GM23338 (cell line): ENCODE measurements at places on chromosomes 13 and 19.
A peak's percentile ranks its signal among the peaks of the same experiment; 100 is the strongest.

- no peak overlapping the region for H3K27ac ChIP-seq
- no peak for DNase-seq
- no peaks in the 10 kb centered on the region for H3K36me3 ChIP-seq
- no peaks in the 10 kb centered on the region for H3K4me1 ChIP-seq
- H3K4me3 ChIP-seq = no peak overlapping the region
- H3K27me3 ChIP-seq = no peaks in the 10 kb centered on the region
Observed at GRCh38 chr13:111577956-111578605, 257.6 kb downstream of the TEX29 start.

DNA sequence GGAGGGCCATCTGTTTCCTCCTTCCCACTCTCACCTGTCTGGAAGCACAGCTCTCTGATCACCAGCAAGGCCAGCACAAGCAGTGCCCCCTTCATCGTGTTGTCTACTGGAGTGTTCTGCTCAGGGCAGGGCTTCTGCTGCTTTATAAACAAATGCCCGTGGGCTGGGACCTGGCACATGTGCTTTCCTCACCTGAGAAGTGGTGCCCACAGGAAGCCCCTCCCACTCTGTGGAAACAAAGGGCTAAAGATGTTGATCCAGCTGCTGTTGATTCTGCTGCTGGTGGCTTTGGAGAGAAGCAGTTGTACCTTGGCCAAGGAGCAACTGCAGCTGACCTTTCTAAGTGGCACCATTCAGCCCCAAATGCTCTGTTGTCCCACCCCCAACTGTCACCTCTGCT is 26.4 kb upstream of the ZNF181 start:
- no peak for DNase-seq
- H3K4me1 ChIP-seq = no peaks in the 10 kb centered on the region
- no peak overlapping the region for H3K4me3 ChIP-seq
- no peak overlapping the region for H3K27ac ChIP-seq
- H3K36me3 ChIP-seq = no peaks in the 10 kb centered on the region; the same call in 1 of the 2 replicates

- peak overlapping the region; percentile 72 for H3K27ac ChIP-seq
- no peak for DNase-seq
- no peaks in the 10 kb centered on the region for H3K27me3 ChIP-seq
- H3K4me3 ChIP-seq = no peak overlapping the region
- peaks cover 4% of the 10 kb centered on the region; the same call in 1 of the 2 replicates for H3K4me1 ChIP-seq
Observed at GRCh38 chr13:100428986-100429385, 159.6 kb downstream of the GGACT start.

GRCh38 chr19:6246174-6247006 is 33.4 kb downstream of the MLLT1 start:
- peaks cover 4% of the 10 kb centered on the region; the same call in 1 of the 2 replicates for H3K4me1 ChIP-seq
- no peak overlapping the region for H3K4me3 ChIP-seq
- H3K36me3 ChIP-seq = peaks cover 3% of the 10 kb centered on the region; the same call in 1 of the 2 replicates
- no peak overlapping the region for H3K27ac ChIP-seq
- H3K27me3 ChIP-seq = no peaks in the 10 kb centered on the region

GRCh38 chr13:51230477-51231105 is 8.4 kb downstream of the FAM124A start:
- peaks cover 63% of the 10 kb centered on the region for H3K4me1 ChIP-seq
- peak overlapping the region; percentile 80 for H3K27ac ChIP-seq
- no peak overlapping the region for H3K4me3 ChIP-seq
- peaks cover 29% of the 10 kb centered on the region for H3K36me3 ChIP-seq
- no peaks in the 10 kb centered on the region for H3K27me3 ChIP-seq
- DNase-seq = peak; percentile 46

DNA sequence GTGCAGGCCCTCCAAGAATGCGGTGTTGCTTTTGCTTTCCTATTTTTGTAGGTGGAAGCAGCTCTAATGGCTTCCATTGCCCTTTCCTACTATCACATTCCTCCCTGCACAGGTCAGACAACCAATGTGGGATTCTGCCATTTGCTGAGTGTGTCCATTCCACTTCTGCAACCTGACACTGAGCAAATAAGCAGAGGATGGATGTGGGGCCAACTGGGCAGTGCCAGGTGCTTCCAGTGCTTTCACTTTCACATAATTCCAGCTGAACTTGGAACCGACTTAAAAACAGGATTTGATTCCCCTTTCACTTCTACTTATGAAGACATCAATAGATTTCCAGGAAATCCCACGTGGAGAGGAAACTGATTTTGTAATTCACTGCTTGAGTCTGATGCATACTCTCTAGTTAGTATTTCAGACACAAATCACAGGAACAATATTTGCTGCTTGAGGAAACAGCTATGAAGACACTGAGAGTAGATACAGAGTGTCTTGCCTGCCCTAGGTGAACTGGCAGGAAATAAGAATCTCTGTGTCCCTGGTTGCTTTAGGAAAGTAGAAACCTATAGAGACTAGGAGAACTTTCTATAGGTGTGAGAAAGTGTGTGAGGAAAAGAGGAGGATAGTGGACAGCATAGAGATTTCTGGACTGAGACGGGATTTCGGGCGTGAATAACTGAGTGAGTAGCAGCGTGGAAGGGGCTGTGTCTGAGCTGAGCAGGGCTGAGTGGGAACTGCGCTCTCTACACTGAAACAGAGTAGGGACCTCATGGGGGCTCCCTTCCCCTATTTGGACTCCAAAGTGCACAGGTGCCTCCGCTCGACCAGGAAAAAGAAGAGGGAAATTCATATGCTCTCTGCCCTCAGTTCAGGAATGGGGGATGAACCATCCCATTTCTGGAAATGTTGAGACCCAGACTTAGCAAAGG is 22.5 kb downstream of the LGALS16 start:
- H3K27me3 ChIP-seq = no peaks in the 10 kb centered on the region
- no peak overlapping the region for H3K27ac ChIP-seq
- H3K4me3 ChIP-seq = no peak overlapping the region
- DNase-seq = no peak
- no peaks in the 10 kb centered on the region for H3K36me3 ChIP-seq
- H3K4me1 ChIP-seq = no peaks in the 10 kb centered on the region

GRCh38 chr19:2014731-2015607 is 545 bp downstream of the BTBD2 start:
- H3K4me3 ChIP-seq = peak overlapping the region; percentile 58
- peaks cover 3% of the 10 kb centered on the region; the same call in 1 of the 2 replicates for H3K4me1 ChIP-seq
- no peaks in the 10 kb centered on the region for H3K36me3 ChIP-seq
- no peak overlapping the region for H3K27ac ChIP-seq
- DNase-seq = peak; percentile 65

- H3K4me1 ChIP-seq = no peaks in the 10 kb centered on the region
- no peaks in the 10 kb centered on the region for H3K36me3 ChIP-seq
- no peaks in the 10 kb centered on the region for H3K27me3 ChIP-seq
Observed at GRCh38 chr13:48961379-48961778, 14.3 kb upstream of the FNDC3A start.

GRCh38 chr13:106100171-106100919 is 435.1 kb downstream of the EFNB2 start:
- H3K4me1 ChIP-seq = peaks cover 43% of the 10 kb centered on the region
- peak overlapping the region; percentile 40 for H3K4me3 ChIP-seq
- H3K27me3 ChIP-seq = no peaks in the 10 kb centered on the region
- H3K36me3 ChIP-seq = no peaks in the 10 kb centered on the region
- DNase-seq = peak; percentile 86

DNA sequence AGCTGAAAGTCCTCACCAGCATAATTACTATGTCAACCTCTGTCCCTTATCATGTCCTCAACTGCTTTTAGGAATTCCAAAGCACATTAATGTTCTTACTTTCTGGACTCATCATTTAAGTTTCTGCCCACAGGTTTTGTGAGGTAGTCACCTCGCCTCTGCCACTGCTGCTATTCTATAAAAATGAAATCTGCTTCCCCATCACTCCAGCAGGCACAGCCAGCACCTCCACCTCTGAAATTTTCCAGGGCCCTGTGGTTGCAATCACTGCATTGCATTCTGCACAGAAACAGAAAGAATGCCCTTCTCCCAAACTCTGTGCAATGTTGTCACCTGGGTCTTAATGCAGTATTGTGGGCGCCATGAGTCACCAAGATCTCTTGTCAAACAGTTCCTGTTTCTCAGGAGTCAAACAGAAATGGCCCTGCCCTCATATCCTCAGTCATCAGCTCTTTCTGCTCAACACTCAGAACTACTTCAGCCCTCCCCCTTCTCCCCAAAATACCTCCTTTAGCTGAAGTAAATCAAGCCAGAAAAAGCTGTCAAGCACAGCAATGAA is 529.2 kb upstream of the NBEA start:
- no peaks in the 10 kb centered on the region for H3K4me1 ChIP-seq
- no peak overlapping the region for H3K4me3 ChIP-seq

GRCh38 chr13:108283110-108283509 is 13.6 kb downstream of the TNFSF13B start:
- no peaks in the 10 kb centered on the region for H3K36me3 ChIP-seq
- no peak overlapping the region for H3K4me3 ChIP-seq
- peaks cover 13% of the 10 kb centered on the region for H3K4me1 ChIP-seq
- DNase-seq = no peak

- no peaks in the 10 kb centered on the region for H3K36me3 ChIP-seq
- no peak for DNase-seq
- H3K4me1 ChIP-seq = peaks cover 21% of the 10 kb centered on the region
- no peak overlapping the region for H3K27ac ChIP-seq
- H3K4me3 ChIP-seq = no peak overlapping the region
Observed at GRCh38 chr13:109836629-109837607, 50.5 kb upstream of the IRS2 start.

GRCh38 chr19:21127001-21127400 is 14.8 kb upstream of the ZNF431 start:
- H3K4me1 ChIP-seq = peaks cover 7% of the 10 kb centered on the region; the same call in 1 of the 2 replicates
- no peaks in the 10 kb centered on the region for H3K36me3 ChIP-seq
- no peaks in the 10 kb centered on the region for H3K27me3 ChIP-seq
- no peak overlapping the region for H3K27ac ChIP-seq
- no peak for DNase-seq
- no peak overlapping the region for H3K4me3 ChIP-seq

GRCh38 chr13:113949546-113949945 is 24.3 kb downstream of the C13orf46 start:
- H3K27ac ChIP-seq = no peak overlapping the region
- no peak overlapping the region for H3K4me3 ChIP-seq
- H3K27me3 ChIP-seq = no peaks in the 10 kb centered on the region
- no peaks in the 10 kb centered on the region for H3K36me3 ChIP-seq
- DNase-seq = no peak
- H3K4me1 ChIP-seq = no peaks in the 10 kb centered on the region

DNA sequence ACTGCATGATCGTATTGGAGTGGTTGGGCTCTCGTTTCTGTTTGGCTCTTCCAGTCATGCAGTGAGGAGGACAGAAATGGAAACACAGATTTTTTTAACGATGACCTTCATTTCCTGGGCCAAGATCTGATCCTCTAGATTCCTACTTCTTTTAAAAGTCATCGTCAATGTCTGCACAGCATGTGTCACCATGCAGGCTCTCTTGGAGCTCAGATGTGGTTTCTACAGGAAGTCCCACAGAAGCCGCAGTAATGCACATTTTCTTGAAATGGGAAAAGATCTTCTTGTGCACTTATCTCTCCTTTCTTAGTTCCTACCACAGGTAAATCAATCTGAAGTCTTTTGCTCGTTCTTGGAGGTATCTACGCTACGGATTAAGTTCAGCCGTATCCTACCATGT is 626.9 kb downstream of the EFNB2 start:
- no peak overlapping the region for H3K4me3 ChIP-seq
- no peak overlapping the region for H3K27ac ChIP-seq
- H3K27me3 ChIP-seq = no peaks in the 10 kb centered on the region

GRCh38 chr13:110458594-110459365 is 102.7 kb downstream of the RAB20 start:
- peaks cover 7% of the 10 kb centered on the region for H3K4me1 ChIP-seq
- DNase-seq = no peak
- no peak overlapping the region for H3K27ac ChIP-seq
- no peaks in the 10 kb centered on the region for H3K27me3 ChIP-seq
- no peak overlapping the region for H3K4me3 ChIP-seq

- H3K4me3 ChIP-seq = peak within 1 kb of the TSS; percentile 98
- peak within 1 kb of the TSS; percentile 87 for H3K27ac ChIP-seq
- H3K27me3 ChIP-seq = no peaks in the 10 kb centered on the region
- DNase-seq = peak; percentile 84
- peaks cover 19% of the 10 kb centered on the region for H3K4me1 ChIP-seq
Observed at GRCh38 chr19:36115453-36116343, at the start of gene TBCB. TBCB (plus strand) TSS chr19:36115468; CDS start chr19:36115561, 93 bp downstream.

GRCh38 chr19:12946092-12946721 is 545 bp downstream of the RAD23A start:
- H3K4me1 ChIP-seq = peaks cover 14% of the 10 kb centered on the region
- peak overlapping the region; percentile 98 for H3K27ac ChIP-seq
- peak; percentile 95 for DNase-seq
- H3K27me3 ChIP-seq = no peaks in the 10 kb centered on the region
- H3K4me3 ChIP-seq = peak overlapping the region; percentile 77

DNA sequence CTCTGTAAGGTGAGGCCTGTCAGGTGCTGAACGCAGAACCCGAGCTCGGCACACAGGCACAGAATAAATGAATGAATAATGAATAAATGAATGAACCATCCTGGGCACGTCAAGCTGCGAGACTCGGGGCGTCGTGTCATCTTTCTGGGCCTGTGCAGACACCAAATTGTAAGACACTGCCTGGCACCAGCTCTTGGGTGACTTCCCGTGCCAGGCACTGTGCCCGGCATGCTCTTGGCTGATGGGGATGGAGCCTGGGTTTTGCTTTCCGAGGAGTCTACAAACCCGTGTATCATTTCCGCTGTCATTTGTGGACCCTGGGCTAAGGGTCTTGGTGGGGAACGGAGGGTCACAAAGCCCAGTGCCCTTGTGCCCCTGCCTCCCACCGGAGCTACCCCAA is 43.9 kb downstream of the CELF5 start:
- H3K4me3 ChIP-seq = no peak overlapping the region
- no peak overlapping the region for H3K27ac ChIP-seq
- peaks cover 3% of the 10 kb centered on the region; the same call in 1 of the 2 replicates for H3K4me1 ChIP-seq
- no peak for DNase-seq
- H3K36me3 ChIP-seq = no peaks in the 10 kb centered on the region
- H3K27me3 ChIP-seq = peaks cover 13% of the 10 kb centered on the region

- DNase-seq = no peak
- no peak overlapping the region for H3K4me3 ChIP-seq
- peaks cover 8% of the 10 kb centered on the region for H3K4me1 ChIP-seq
- no peak overlapping the region for H3K27ac ChIP-seq
- H3K36me3 ChIP-seq = no peaks in the 10 kb centered on the region; the same call in 1 of the 2 replicates
Observed at GRCh38 chr13:75960538-75960994, 324.4 kb downstream of the LMO7 start.

GRCh38 chr19:46824890-46825730 is 25.5 kb downstream of the AP2S1 start:
- peaks cover 5% of the 10 kb centered on the region; the same call in 1 of the 2 replicates for H3K4me1 ChIP-seq
- no peaks in the 10 kb centered on the region for H3K27me3 ChIP-seq
- no peak overlapping the region for H3K27ac ChIP-seq
- no peak for DNase-seq
- no peaks in the 10 kb centered on the region for H3K36me3 ChIP-seq

GRCh38 chr19:31160336-31160926 is 188.8 kb downstream of the TSHZ3 start:
- no peaks in the 10 kb centered on the region for H3K4me1 ChIP-seq
- H3K27ac ChIP-seq = no peak overlapping the region
- no peak overlapping the region for H3K4me3 ChIP-seq
- no peaks in the 10 kb centered on the region for H3K27me3 ChIP-seq
- DNase-seq = no peak
- no peaks in the 10 kb centered on the region for H3K36me3 ChIP-seq

GRCh38 chr13:103000157-103000556 is 66.1 kb downstream of the SLC10A2 start:
- no peak overlapping the region for H3K4me3 ChIP-seq
- H3K27ac ChIP-seq = no peak overlapping the region
- DNase-seq = no peak
- no peaks in the 10 kb centered on the region for H3K4me1 ChIP-seq
- no peaks in the 10 kb centered on the region for H3K27me3 ChIP-seq
- H3K36me3 ChIP-seq = no peaks in the 10 kb centered on the region
